Gastroesophageal sphincter (tissue), 4 donors: ENCODE measurements at places on chromosomes 7 and 10.
A peak's percentile ranks its signal among the peaks of the same experiment; 100 is the strongest.

GRCh38 chr10:116053910-116054309, 219.1 kb downstream of the GFRA1 start:
- no peak for ATAC-seq

DNA sequence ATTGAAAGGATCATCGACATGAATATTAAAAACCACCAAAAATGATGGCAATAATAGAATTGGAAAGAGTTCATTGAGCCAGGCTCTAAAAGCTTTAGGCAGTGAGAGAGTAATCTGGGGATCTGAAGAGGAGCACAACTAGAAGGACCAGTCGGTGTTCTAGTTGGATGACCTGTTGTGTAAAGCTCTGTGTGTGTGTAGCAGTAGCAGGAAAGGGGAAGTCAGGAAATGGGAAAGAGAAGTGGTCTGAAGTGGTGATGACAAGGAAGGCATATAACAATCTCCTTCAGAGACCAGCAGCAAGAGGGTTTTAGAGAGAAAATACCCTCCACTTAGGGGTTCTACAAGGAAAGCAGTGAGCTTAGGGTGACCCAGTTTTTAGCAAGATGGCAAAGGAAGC, 539.2 kb downstream of the HTR7 start:
- ATAC-seq = no peak

DNA sequence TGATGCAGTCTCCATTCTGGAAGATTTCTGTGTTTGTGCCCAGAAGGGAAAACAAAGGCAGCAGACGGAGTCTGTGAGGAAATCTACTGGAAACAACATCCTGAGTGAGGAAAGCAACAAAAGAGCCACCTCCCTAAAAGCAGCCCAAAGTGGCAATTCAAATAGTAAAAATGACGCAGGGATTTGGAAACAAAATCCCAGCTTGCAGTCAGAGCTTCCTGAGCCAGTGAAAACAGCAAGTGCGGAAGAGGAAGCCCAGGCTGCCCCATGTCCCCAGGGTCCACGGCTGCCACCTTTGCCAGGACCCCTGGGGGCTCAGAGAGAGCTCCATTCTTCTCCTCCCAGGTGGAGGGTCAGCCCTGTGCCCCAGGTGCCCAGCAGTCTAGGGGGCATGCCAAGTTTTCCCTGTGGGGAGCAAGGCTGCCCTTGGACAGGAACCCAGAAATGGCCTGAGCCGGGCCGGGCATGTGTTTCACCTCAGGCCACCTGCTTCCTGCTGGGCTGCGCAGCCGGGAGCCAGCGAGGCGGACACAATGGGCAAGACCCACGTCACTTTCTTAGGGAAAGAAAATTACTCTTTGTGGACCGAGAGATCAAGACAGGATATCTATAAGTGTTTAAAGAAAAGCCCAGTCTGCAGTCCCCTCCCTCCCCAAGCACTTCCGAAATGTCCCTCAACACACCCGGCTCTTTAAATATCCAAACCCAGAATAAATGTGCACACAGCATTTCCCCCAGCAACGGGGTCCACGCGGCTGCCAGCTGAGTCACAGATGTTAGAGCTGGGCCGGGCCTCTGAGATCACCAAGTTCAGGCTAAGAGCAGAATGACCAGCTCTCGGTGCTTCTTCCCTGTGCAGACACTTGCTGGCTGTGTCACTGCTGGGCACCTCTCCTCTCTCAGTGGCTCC, 231.1 kb downstream of the ARHGAP12 start:
- peak; percentile 83 for ATAC-seq

- ATAC-seq = no peak
Measured at GRCh38 chr10:8017277-8017676, 37.2 kb upstream of the GATA3 start.

- ATAC-seq = no peak
Measured at GRCh38 chr7:43645699-43646226, 62.9 kb downstream of the STK17A start.
